ENCODE measurements at places on chromosomes 2 and 18.
A peak's percentile ranks its signal among the peaks of the same experiment; 100 is the strongest.

- DNase-seq, result peak; percentile 15
Observed at GRCh38 chr2:240363746-240364581, 71.5 kb upstream of the GPC1 start.

DNA sequence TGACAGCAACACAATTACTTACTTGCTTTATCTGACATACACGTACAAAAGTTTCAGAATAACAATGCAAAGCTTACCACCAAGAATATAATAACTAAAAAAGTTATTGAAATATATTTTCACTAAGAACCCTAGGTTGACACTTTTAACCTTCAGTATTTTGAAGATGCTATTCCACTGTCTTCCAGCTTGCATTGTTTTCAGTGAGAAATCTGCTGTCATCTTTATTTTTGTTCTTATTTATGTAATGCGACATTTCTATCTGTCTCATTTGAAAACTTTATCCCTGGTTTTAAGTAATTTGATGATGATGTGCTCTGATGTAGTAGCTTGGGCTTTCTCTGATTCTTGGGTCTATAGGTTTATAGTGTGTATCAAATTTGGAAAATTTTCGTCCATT is 165.0 kb upstream of the SMIM21 start:
- no peak for DNase-seq

DNA sequence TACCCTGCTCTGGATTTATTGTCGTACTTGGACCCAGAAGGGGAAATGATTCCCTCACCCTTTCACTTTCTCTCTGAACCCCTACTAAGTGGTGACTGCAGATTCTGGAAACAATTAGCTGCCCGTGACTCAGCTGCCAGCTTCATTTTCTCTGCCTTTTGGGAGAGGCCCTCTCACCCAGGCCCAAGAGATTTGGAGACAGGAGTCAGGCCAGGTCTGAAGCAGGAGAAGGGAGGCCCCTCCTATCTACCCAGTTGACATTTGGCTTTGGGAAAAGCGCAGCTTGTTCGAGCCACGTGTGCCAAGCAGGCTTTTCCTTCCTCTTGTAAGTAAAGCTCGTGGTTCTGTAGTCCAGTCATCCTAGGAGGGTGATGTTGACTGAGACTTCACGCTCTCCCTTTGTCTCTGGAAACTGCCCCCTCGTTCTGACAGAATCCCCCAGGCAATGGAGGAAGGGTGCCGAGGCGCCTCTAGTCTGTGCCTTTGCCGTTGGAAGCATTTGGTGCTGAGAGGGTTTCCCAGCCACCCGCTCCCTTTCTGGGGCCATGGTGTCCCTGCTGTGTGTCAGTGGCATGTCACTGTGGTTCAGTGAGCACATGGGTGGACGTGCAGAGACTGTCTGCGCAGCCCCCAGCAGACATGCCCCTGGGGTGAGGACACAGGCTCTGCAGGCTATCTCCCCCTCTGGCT is 8.6 kb downstream of the OXER1 start:
- no peak for DNase-seq

DNA sequence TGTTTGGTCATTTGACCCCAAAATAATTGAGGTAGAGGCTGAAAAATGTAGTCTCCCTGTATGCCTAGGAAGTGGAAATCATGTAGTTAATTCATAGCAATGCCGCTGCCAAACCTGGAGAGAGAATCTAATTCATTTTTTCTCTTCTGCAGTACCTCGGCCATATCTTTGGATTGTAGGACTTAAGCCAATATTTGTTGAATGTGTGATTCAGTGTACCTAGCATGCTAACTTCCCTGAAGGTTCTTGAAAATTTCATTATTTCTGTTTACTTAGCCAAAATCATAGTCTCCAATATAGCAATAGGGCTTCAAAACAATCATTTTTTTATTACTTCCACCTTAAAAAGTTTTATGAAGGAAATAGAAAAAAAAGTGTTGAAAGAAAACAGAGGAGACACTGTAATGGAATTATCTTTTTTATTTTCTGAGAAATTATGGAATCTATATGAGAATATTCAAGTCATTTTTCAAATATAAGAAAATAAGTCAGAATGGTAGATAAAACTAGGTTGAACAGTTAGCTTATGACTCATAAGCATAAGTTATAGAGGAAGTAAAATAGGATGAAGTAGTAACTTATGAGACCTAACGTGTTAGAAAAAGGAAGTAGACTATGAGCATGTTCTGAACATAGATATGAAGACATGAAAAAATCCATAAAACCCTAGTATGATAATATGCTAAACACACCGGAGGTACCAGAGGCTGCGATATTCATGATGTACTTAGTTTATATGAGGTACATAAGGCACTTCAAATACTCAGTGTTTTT is 35.2 kb upstream of the CDH19 start:
- no peak for DNase-seq

- DNase-seq, result no peak
Observed at GRCh38 chr18:56565551-56566345, 72.6 kb downstream of the TXNL1 start.

DNA sequence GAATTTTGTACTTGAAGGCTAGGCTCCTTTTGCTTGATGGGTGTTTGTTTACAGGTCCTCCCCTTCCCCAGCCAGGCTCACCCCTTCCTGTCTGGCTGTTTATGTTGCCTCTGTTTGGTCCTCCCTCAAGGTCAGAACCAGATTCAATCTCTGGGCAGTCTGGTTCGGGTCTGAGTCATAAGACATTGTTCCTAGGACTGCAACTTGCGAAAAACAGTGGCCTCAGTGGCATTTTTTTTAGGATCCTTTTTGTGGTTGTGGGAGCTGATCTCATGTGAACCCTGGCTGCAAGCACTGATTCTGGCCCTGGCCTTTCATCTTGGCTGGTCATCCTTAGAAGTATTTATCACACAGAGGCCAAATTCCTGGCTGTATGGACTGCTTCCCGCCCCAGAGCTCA is 370.4 kb downstream of the CLIP4 start:
- DNase-seq, result no peak

DNA sequence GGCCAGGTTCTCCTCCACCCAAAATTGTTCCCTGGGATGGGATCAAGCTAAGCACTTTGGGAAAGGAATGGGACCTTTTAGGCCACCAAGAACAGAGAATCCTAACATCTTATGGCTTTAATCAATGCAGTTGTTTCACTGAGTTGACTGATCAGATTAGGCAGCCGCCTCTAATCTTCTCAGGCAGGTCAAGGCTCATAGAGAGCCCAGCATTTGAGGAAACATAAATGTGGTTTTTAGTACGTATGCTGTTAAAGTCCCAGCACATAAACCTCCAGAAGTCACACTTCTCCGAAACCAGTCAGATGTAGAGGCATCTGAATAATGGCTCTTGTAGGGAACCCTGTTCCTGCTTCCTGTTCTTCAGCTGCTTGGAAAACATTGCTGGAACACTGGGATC is 99.5 kb upstream of the RMDN2 start:
- no peak for DNase-seq

DNA sequence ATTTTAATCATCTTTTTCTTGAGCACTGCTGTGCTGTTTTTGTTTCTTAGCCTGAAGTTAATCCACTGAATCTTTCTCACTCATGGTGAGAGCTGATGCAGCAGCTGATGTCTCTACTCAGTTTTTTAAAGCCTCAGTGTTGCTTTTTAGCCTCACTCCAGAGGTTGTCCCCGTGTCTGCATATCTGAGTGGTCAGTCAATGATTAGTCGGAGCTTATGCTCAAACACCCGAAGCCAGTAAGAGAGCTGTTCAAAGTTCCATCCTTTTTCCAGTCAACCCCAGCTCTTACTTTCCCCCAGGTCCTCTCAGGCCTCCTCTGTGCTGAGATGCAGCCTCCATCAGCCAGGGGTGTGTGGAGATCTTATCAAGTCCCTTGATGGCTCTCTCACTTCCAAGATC is 81.1 kb downstream of the MBOAT2 start:
- DNase-seq, result no peak

Measured in glutamatergic neuron (in vitro differentiated cells).